Left forelimb (tissue), 1 donor: ENCODE measurements at places on chromosomes 3 and 15.

- DNase-seq, result no peak
Observed at GRCh38 chr15:32152574-32152973, 122.3 kb downstream of the CHRNA7 start.

- no peak for DNase-seq
Observed at GRCh38 chr3:168608926-168609325, 513.2 kb upstream of the GOLIM4 start.

- DNase-seq, result no peak
Observed at GRCh38 chr3:172560026-172560425, 36.8 kb upstream of the TNFSF10 start.

DNA sequence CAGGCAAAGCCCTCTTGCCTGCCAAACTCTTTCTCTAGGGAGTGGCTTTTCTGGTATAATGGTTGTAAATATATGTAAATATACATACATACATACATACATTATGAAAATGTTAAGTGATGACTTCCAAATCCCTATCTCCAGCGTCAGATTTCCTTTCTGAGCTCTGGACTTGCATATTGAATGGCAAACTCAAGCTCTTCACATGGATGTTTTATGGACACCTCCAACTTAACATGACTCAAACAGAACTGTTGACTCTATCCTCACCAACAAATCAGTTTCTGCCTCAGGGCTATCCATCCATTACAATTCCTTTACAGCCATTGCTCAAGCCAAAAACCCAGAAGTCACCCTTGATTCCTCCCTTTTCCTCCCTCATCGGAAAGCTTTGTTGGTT is 45.1 kb downstream of the ADAMTSL3 start:
- no peak for DNase-seq

DNA sequence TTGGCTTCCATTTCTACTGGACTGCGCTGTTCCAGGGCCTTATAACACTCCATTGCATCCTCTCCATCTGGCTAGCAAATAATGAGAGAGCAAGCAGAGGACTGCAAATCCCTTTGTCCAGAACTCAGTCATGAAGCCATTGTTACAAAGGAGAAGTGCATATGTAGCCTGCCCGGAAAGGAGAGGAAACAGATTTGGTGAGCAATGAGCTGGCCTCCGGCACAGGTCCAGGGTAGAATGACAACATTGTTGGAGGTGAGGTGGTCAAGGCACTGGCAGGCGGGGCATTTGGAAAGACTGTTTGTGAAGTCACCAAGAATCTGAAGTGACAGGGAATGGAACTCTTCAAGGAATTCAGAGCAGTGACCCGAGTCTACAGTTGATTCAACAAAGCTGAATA is 25.0 kb upstream of the ATP1B3 start:
- no peak for DNase-seq

DNA sequence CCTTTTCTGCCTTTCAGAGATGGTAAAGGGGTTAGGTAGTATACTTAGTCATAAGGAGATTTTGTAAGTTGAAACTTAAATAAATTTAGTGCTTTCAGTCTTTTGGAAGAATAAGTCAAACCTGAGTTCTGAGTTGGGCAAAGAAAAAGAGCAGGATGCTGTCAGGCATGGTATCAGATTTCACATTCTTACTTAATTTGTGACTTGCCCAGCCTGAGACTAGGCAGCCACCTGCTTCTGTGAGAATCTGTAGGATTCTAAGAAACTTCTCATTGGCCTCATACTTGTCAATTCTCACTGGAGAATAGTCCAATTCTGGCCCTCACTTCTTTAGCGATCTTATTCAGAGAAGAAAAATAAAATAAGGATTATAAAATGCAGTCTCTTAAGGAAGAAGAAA is 577.5 kb downstream of the DIPK2A start:
- no peak for DNase-seq

DNA sequence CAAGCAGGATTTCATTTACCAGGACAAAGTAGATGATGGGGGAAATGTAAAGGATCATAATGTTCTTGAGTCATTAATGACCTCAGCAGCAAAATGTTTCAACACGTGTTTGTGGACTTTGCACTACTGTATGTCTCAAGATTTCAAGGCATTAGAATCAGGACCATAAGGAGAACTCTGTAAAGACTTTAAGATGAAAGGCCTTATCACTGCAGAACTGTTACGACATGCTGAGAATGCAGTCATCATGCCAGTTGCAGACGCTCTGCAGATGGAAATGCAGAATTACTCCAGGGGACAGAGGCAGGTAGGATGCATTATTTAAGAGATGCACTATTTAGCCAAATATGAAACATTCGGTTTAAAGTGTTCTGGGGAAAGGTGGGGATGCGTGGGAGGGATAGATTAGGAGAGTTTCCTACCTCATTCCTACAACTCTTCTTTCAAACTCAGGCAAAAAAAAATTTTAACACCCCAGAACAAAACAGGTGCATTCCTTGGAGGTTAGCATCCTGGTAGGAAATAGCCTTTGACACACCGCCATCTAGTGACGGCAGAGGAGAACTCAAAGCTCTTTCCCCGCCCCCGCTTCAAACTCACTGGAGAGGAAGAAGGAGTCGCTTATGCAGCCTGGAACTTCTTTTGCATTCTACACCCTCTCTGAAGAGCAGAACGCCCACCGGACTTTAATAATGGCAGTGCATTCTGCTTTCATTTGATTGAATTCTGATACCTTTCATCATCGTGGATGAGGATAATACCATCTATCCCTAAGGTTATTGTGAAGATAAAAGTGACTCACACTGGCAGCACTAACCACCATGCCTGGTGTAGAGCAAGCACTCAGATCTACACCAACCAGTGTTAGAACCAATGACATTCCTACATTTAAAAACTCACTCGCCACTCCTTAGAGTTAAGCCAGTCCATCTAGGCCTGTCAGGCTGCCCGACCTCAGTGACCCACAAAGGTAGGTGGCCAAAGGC is 43.1 kb upstream of the TOPAZ1 start:
- DNase-seq, result peak; percentile 74

- DNase-seq, result no peak
Observed at GRCh38 chr3:11136830-11137626, 17.3 kb upstream of the HRH1 start.

- DNase-seq, result no peak
Observed at GRCh38 chr3:26068890-26069289, 279.0 kb downstream of the OXSM start.

DNA sequence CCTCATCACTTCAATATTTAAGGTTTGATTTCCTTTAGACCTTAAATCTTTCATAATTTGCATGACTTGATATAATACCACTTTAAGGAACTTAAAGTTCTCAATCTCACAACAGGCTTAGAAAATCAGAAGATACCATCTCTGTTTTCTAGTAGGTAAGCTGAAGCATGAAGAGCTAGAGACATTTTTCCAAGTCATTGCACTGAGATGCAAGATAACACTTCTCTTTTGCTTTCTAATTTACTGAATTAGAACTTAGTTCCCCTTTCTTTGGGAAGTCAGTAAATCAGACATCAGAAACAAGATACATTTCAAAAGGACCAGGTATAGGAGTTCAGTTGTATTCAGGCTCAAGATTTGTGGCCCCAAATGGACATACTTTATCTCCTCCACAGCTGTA is 79.7 kb downstream of the DZIP3 start:
- DNase-seq, result no peak

GRCh38 chr3:12829886-12830784 is 11.2 kb downstream of the RPL32 start:
- DNase-seq, result no peak

GRCh38 chr3:74363346-74363745 is 251.1 kb downstream of the CNTN3 start:
- no peak for DNase-seq

- DNase-seq, result no peak
Observed at GRCh38 chr3:133467780-133468179, 67.9 kb downstream of the BFSP2 start.

DNA sequence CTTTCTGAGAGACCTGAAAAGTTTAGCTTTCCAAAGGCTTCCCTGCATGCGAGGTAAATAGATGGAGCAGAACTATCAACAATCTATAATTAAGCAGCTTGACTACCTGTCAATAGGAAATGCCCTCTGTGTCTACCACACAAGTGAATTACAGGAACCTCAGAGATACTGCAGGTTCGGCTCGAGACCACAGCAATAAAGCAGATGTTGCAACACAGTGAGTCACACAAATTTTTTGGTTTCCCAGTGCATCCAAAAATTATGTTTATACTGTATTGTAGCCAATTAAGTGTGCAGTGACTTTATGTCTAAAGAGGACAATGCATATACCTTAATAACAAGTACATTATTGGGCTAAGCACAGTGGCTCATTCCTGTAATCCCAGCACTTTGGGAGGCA is 252.0 kb downstream of the UBE2E2 start:
- DNase-seq, result no peak

DNA sequence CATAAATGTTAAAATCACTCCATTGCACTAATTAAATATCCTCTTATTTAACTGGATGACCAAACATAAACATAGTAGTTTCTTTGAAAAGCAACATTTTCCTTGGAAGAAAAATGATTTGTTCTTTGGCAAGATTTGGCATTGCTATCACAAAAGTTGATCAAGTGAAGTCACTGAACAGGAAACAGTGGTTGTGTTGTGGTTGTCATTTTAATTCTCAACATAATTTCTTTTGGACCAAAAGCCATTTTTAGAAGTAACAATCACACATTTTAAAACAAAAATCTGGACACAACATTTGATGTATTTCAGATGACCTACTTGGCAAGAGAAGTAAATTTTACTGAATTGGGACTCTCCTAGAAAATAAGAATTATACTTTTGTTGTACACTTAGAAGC is 872.3 kb downstream of the ROBO1 start:
- DNase-seq, result no peak

- DNase-seq, result no peak
Observed at GRCh38 chr15:33084661-33085060, 109.9 kb downstream of the FMN1 start.

GRCh38 chr3:84961521-84962255 is 2.9 kb downstream of the CADM2 start:
- DNase-seq, result no peak

- DNase-seq, result no peak
Observed at GRCh38 chr15:29324746-29325145, 55.1 kb upstream of the NSMCE3 start.

- no peak for DNase-seq
Observed at GRCh38 chr3:115655761-115656282, 32.5 kb downstream of the GAP43 start.

DNA sequence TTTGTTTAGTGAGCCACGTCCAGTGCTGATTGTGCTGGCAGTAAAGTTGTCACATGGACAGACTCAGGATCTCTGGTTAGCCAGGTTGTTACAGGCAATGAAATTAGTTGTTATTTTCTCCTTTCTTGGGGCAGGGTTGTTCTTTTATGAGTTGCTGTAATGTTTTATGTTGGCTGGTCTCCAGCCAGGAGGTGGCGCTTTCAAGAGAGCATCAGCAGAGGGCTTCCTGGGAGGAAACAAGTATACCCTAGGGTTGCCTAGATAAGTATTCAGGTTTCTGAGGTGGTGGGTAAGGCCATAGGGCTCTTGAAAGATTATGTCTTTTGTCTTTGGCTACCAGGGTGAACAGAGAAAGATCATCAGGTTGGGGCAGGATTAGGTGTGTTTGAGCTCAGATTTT is 14.5 kb upstream of the CFAP20DC start:
- DNase-seq, result no peak

GRCh38 chr15:74170071-74170844 is 3.3 kb upstream of the ISLR start:
- peak; percentile 65 for DNase-seq

DNA sequence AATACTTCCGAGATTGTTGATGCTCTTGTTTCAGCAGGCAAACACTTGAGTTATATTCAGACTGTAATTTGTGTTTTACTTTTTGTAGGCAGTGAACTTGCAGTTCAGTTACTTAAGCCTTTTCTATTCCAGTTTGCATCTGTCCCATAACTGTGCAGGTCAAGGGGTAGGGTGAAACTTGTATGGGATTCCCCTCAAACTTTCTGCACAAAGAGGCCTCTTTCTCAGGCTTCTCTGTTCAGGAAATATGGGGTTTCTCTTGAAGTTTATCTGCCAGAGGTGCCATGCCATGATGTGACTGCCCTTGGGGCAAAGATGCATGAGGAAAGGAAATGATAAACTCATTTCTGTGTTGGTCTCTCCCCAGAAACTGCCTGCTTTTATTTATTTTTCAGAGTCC is 66.7 kb downstream of the SLC24A1 start:
- no peak for DNase-seq

GRCh38 chr3:108329947-108330346 is 33.6 kb downstream of the HHLA2 start:
- DNase-seq, result no peak
